ENCODE measurements at places on chromosomes 1 and 21. TPM values are rescaled to one million over a fixed set of nuclear protein-coding genes. Genes with fewer than 3 reads are reported as not detected.

The CATSPERE gene
- 0.18 TPM for total RNA-seq

The RNF186 gene
- not detected for total RNA-seq

The SPATA45 gene
- total RNA-seq: not detected

The VHLL gene
- 0.28 TPM for total RNA-seq

The GNAT2 gene
- total RNA-seq: 0.36 TPM

The TTC22 gene
- total RNA-seq: not detected

The MNDA gene
- total RNA-seq: not detected

The TMEM125 gene
- total RNA-seq: under 0.01 TPM

The CASQ1 gene
- total RNA-seq: not detected

DNA sequence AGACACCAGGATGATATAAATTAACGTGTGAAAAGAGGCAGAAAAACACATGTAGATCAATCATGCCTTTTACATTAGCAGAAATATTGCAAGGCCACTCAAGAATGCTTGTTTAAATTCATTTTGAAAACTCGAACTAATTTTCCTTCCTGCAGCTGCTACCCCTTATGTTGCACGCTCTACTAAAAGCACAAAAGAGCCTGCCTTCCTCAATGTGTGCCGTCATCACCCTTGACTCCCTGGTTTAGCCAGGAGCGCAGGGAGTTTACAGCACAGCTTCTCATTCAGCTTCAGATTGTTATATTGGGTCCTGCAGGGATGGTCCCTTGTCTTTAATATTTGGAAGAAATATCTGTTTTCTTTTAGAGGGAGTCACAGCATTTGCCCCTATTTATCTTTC, 10.1 kb upstream of the ST6GALNAC5 start:
- DNase-seq: no peak

DNA sequence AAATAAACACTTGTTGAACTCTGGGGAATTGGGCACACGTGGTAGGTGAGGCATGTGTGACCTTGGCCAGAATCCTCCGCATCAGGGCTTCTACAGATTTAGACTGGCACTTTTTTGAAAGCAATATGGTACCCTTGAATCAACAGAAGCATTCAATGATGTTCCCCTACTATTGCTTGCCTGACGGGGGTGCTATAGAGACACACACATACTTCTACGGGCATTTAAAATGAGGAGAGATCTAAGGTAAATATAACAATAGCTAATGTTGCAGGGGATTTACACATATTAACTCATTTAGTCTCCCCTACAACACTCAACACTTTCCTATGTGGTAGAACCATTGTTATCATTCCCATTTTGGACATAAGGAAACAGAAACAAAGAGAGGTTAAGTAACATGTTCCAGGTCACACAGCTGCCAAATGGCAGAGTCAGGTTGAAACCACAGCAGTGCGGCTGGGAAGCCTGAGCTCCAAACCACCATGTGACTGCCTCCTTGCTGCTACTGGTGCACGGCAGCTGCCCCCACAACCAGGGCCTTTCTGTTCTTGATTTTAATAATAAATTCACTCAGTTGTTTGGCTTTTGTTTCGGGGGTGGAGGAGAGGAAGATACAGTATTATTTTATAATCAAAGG, 147.4 kb downstream of the ZNF281 start:
- DNase-seq: no peak

DNA sequence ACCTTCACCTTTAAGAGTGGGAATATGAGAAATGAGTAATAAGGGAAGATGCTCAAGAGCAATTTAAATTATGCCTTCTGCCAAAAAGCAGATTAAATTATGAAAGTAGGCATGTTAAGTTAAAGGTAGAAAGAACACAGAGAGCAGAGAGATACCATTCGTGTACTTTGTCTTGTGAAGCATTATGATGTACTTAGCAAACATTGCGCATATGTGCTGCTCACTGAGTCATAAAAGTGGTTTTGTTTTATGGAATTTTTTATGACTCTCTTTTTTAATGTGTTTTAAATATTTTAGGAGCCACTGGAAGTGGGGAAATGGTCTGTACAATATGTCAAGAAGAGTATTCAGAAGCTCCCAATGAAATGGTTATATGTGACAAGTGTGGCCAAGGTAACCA, 35.3 kb downstream of the MTF2 start:
- peak; percentile 50 for DNase-seq

DNA sequence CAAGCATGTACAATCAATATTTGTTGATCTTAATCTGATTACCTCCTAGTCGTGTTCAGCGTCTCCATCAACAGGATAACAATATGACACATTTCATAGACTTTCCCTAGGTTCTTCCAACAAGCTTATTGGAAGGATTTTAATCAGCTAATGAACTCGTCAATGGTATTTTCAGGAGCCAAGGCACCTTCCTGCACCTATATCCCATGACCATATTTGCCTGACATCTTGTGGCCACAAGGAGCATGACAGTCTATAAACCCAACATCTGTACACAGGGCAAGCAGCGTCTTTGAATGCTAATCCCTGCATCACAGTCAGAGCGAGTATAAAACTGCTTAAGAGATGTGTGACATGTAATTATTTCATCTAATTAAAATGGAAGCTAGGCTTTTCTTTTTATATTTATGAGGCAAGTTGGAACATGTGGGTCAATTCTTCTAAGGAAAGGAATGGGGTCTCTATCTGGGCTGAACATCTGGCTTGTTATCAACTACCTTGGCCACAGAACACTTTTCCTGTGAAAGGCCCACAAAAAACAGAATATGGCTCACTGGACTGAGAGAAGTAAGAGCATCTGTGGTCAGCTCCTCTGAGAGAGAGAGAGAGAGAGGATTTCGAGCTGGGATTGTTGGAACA, 388.8 kb downstream of the NTNG1 start:
- DNase-seq: peak; percentile 35

GRCh38 chr1:37616330-37616729, 18.4 kb downstream of the RSPO1 start:
- no peak for DNase-seq

- DNase-seq: peak; percentile 23
These were observed 27.1 kb upstream of the KCTD3 start for GRCh38 chr1:215539803-215540570.

DNA sequence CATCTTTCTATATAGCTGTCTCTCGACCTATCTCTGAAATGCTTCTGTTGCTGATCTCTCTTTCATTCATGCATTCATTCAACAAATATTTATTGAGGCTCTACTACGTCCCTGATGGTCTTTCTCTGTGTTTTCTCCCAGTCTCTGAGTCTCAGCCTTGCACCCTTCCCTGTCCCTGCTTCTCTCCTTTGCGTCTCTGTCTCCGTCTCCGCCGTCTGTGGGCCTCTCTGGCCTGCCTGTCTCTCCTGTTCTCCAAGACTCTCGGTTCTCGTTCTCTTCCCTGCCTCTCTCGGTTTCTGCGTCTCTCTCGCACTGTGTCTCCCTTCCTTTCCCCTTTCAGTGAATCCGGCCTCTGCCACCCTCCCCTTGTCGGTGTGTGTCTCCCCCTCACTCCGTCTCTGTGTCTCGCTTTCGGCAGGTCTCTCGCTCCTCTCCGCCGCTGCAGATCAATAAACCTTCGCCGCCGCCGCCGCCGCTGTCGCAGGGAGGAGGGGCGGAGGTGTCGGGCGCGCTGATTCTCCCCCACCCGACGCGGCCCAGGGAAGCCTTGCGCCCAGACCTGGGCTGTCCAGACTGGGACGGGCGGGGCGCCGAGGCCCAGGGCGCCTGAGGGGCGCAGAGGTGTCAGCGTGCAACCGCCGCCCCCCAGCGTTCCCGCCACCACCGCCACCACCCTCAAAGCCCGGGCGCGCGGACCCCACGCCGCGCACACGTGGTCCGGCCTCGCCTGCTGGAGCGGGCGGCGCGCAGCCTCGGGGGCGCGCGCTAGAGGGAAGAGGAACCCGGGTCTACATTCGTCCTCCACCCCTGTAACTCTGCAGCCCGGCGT, 3.0 kb downstream of the EFNA3 start:
- no peak for DNase-seq

GRCh38 chr1:70671006-70671405, 259.9 kb downstream of the CTH start:
- DNase-seq: no peak

- DNase-seq: no peak
These were observed 805.9 kb upstream of the ADAMTS5 start for GRCh38 chr21:27772816-27773215.

- DNase-seq: peak; percentile 81
These were observed 374 bp downstream of the SH2D5 start for GRCh38 chr1:20732071-20732587.

- DNase-seq: no peak
These were observed 46.5 kb upstream of the PRELP start for GRCh38 chr1:203428981-203429599.

GRCh38 chr1:155946633-155947219, 5.3 kb downstream of the RXFP4 start:
- no peak for DNase-seq

All from IMR-90 (cell line).